Right atrium auricular region (tissue), 2 donors: ENCODE measurements at places on chromosomes 3 and 15.

DNA sequence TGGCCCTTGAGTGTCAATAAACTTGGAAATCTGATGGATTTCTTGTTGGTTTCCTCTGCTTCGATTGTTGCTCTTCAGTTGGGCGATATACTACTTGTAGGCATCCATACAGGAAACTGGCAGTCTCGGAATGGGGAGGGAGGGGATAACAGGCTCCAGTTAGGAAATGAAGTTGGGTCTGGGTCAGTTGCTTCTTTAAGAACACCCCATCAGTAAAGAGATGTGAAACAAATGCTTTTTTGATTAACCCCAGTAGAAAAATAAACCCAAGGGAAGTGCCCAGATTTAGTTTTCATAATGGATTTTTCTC, 681 bp downstream of the CHMP2B start:
- no peak for DNase-seq

DNA sequence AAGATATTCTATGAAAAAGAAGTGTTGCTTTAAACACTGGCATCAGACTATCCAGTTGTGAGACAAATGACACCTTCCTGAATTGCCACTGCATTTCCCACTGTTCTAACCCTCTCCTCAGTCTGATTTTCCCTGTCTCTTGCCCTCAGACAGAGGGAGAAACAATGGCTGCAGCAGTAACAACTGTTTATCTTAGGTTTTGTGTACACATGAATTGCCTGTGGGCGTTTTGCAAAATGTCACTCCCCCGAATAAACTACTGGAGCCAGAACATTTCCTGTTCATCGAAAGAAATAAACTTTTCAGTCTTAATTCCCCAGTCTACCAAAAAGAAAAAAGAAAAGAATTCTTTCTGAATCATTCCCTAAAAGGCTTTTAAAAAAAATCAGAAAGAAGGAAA, 155.1 kb downstream of the MAGI1 start:
- DNase-seq, result no peak

GRCh38 chr3:100104442-100104798, 9.9 kb downstream of the FILIP1L start:
- no peak for DNase-seq

DNA sequence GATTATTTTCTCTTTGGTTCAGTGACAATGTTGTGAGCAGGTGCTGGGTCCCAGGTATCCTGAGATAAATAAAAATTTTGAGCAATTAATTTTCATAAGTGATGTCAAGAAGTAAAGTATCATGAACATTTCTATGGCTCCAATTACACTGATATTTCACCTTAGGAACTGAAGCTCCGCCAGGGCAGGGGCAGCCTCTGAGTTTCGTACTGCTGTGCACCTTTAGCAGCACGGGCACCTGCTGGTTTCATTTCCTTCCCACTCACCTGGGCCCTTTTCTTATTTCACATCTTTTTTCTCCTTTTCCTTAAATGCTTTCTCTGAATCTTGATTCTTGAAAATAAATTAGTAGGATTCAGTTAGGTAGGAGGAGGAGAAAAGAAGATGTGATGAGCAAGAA, 1.2 kb upstream of the IL1RAP start:
- no peak for DNase-seq

DNA sequence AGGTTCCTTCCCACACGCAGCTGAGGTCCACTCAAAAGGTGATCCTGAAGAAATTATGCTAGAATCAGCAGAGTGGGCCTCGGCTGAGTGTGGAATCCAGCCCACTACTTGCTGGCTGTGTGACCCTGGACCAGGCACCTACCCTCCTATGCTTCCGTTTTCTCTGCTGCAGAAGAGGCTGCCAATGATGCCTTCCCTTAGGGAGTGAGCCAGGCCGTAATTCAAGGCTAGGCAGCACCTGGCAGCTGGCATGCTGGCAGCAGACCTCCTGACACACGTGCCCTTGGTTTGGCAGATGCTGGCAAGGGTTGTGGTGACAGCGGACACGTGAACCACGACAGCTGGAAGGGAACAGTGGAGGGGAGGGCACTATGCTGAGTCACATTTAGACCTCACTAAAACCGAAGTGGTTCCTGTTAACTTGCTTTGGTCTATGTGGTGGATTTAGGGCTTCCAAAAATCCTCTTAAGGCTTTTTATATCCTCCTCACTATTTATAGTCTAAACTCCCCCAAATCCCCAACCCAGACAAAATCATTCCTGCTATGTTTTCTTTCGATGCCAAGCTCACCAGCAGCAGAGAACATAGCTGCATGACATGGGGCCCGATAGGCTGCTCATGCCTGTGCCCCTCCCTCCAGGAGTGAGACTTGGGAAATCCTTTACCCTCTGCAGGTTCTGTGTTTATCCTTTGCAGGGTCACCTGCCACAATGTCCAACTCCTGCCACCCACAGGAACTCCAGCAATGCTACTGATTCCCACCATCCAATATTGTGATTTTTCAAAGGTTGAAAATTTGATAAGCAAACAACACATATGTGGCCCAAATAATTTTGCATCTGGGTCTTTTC, 10.6 kb upstream of the PCSK6 start:
- no peak for DNase-seq

GRCh38 chr15:87981969-87982368, 274.6 kb downstream of the NTRK3 start:
- no peak for DNase-seq

GRCh38 chr3:171393032-171393744, 67.0 kb downstream of the TNIK start:
- no peak for DNase-seq

- no peak for DNase-seq
Measured at GRCh38 chr3:177424521-177424920, 227.2 kb upstream of the TBL1XR1 start.

GRCh38 chr15:77645602-77646001, 12.9 kb upstream of the LINGO1 start:
- no peak for DNase-seq

DNA sequence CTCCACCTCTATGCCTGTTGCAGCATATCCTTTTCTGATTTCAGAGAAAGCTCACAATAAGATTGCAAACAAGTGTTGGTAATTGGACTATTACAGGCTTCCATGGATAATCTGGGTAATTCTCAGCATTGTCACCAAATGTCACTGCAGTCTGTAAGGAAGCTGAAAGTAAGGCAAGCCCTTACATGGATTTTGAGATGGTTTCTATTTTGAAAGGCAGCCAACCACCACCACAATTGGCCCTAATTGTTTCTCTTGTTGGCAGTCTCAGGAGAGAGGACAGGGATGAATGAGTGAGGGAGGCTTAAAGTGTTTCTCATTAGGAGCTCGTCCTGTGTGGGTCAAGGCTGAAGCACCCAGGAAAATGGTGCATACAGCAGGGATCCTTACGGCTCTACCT, 879.9 kb downstream of the TUSC7 start:
- DNase-seq, result no peak

DNA sequence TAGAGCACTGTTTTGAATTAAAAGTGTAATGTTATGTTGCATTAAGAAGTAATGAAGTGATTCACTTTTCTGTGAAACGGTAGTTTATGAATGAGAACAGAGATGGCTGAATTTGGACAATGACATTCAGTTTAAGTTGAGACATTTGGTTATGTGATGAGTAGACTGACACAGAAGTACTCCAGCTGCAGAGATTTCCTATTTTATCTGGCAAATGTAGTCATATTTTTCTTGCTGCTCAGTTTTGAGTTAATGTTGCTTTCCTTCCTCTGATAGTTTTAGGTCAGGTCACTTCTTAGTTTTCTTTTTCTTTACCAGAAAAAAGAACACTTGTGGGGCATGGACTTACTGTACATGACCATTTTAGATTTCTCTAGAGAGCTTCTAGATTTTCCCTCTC, 51.2 kb downstream of the ASB7 start:
- no peak for DNase-seq

- no peak for DNase-seq
Measured at GRCh38 chr15:65338823-65339222, 34.3 kb downstream of the RNU5B-1 start.

DNA sequence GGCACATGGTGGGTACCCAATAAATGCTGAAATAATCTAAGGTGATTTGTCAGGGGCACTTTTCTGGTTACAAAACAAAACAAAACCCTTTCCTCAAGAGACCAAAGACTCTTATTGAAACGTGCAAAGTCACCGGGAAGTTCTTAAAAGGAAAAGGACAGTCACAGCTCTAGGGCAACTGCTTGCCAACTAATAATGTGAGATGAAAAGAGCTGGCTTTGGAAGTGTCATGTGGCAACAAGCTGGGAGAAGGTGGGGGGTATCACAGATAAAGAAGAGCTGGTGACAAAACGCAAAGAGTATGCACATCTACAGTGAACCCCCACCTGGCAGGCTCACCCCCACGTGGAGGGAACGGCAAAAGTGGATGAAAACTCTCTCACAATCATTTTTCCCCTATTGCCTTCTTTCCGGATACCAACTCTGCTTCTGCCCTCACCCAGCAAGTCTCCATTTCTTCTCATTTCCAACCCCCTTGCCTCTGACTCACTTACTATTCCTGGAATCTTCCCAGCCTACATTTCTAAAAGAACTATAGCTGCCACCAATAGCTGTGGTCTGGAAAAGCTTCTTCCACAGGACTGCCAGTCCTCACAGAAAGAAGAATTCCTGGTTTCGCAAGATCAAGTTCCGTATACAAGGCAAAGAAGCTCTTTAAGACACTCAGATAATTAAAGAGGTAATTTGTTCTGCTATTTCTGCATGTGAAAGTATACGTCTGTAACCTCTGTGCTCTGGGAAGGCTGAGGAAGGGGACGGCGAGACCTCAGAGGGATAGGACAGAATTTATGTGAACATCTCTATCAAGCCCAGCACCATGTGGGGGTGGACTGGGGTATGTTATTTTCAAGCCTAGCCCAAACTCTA, 21.8 kb upstream of the ANPEP start:
- peak; percentile 55 for DNase-seq

DNA sequence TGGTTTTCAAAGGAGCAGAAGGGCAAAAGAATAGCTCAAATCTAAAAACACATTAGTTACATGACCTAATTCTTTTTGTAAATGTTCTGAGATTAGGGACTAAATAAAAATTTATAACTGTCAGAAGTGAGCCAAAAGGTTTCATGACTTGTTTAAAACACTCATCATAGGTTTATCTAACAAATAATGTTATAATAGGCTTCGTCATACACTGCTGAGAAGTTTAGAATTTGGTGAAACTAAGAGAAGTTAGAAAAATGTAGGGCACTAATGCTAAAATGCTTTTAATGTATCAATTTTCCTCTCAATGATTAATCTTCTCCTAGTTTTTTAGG, 468.8 kb upstream of the CDIN1 start:
- no peak for DNase-seq

DNA sequence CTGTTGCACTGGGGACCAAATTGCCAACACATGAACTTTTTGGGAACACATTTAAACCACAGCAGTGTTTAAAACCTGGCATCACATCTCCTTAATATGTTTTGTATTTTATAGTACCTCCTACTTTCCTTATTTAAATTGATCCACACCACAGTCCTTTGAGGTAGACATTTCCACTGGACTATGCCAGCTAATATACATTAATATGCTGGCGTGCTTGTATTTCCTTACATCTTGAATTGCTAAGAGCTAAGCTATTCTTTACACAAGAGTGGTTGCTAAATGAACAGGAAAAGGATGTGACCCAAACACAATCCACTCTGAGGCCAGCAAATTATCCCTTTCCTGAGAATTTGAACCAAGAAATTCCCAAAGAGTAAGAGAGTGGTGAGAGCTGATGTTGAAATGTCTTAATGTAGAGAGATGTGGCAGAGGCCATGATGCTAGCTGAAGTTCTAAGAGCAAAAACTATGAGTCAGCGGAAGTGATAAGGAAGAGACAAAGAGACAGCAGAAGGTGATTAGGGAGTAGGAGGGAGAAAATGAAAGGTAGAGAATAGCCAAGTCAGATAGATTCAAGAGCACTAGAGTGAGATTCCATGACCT, 131.2 kb downstream of the CD47 start:
- DNase-seq, result no peak

- DNase-seq, result no peak
Measured at GRCh38 chr15:75923756-75924155, 20.1 kb downstream of the FBXO22 start.

GRCh38 chr3:150259526-150260397, 148.3 kb upstream of the TSC22D2 start:
- DNase-seq, result no peak

- DNase-seq, result no peak
Measured at GRCh38 chr3:185605566-185605965, 19.5 kb downstream of the SENP2 start.

GRCh38 chr15:74598126-74598842, 17.4 kb upstream of the CLK3 start:
- DNase-seq, result peak; percentile 96

DNA sequence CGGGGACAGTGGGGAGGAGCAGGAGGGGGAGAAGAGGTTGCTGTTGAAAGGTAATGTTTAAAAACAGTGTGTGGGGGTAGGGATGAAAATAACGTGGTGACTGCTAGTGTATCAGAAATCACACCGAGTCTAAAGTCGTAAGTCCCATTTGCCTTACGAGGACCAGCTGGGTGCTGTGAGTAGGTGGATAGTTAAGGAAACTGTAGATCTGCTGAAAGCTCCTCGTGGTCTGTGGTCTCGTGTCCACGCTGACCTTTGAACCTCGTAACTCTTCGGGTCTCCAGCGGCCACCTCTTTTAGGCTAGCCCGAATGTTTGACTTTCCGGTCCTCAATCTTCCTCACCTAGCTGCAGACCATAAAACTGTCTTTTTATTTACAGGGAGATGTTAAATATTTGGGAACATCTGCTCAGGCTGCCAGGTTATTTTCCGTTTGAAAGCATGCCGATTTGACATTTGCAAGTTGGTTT, 29.3 kb upstream of the ST3GAL6 start:
- no peak for DNase-seq

DNA sequence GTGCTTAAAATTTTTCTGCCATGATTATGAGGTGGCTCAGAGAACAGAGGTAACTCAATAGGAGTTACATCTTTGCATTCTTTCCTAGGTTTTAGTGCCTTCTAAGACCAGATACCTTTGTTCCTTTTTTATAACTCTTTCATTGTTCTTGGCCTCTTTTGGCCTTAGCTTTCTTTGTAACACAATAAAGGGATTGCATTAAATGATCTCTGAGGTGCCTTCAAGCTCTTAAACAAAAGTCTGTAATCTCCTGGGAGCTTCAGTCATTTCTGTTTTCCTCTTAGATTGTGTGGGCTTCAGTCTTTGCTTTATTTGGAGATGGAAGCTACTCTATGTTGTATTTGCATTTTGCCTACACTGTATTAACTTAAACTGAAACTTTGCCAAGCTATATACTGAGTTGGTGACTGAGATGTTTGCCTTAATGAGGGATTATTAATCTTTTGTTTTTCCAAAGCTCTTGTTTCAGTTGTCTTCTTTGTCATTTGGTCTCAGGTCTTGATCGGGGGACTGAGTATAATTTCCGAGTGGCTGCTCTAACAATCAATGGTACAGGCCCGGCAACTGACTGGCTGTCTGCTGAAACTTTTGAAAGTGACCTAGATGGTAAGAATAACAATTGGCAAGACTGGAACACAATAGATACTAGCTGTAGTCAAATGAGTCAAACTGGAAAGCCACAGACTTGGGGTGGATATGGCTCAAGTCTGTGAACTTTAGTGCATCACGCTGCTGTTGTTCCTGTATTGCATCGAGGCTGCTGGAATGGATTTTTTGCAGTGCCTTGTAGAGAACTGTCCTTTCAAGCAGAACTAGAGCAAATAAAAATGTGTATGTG, 110.3 kb downstream of the HCN4 start:
- DNase-seq, result no peak
